Stimulated activated CD4-positive, alpha-beta T cell treated with anti-CD3 and anti-CD28 coated beads, Interleukin-1b, Interleukin-23, amount 100 ng/mL, for 4 hours (primary cell): ENCODE measurements at places on chromosomes 6 and 20.

DNA sequence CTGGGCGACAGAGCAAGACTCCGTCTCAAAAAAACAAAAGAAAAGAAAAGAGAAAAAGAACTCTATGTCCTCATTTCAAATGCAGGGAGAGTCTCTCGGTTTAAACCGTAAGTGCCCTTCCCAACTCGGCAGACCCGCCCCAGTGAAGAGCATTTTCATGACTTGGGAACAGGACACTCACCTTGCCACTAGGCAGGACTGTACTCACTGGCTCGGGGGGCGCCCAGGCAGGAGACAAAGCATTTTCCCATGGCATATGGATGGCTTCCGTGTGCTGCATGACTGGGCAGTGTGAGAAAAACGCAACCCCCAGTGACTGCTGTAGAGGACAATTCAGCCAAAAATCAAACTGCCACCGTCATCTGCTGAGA is 23.7 kb upstream of the MRGBP start:
- DNase-seq: no peak

DNA sequence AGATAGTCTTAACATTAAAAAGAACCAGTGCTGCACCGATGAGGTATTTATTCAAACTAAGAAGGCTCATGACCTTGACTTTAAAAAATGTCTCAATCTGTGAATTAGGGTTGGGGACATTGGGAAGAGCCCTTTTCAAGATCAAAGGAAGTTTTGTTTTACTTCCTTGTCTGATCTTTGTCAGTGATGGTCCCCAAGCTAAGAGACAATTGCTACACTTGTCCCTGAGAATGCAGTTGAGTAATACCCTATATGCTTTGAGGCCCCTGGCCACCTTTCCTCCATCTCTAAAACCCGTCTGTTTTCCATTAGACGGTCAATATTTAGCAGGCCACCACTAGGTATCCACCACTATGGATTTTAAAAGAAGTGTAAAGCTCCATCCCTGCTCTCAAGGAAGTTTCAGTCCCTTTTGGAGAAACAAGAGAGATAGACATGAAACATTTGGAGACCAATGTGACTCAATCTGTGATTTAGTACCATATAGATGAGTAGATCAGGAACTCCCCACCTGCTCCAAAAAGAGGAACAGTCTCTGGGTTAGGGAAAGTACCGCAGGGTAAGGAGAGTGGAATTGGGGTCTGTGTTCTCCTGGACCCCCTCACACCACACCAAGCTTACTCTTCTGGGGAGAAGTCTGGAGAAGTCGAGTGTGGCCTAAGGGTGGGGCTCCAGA is 99.1 kb upstream of the ISM1 start:
- DNase-seq: no peak

DNA sequence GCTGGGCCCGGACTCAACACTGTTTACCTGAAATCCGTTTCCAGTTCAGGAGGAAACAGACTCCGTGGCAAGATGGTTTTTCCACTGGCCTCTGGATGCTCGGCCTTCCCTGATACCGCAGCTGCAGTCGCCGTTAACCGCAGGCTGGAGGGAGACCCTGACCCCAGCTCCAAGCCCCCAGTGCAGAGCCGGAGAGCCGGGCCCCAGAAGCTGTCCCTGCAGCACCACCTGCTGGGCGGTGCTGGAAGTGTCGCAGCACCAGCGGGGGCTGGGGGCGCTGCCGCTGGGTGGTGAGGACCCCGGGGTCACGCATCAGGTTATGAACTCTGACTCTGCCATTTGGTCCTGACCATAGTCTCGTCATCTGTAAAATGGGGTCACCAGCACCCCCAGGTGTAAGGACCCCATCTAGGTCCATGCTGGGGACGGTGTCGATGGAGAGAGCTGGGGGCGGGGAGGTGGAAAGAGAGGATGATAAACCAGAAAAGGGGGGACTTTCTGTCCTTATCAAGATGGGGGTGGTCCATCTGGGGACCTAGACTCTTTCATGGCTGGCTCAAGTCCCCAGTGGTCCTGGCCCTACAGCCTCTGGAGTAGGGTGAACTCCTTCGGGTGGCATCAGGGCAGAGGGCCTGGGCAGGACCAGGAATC is 20.8 kb upstream of the CHRNA4 start:
- DNase-seq: peak; percentile 41

- DNase-seq: no peak
These were observed 2.1 kb downstream of the MYL9 start for GRCh38 chr20:36543184-36544133.

DNA sequence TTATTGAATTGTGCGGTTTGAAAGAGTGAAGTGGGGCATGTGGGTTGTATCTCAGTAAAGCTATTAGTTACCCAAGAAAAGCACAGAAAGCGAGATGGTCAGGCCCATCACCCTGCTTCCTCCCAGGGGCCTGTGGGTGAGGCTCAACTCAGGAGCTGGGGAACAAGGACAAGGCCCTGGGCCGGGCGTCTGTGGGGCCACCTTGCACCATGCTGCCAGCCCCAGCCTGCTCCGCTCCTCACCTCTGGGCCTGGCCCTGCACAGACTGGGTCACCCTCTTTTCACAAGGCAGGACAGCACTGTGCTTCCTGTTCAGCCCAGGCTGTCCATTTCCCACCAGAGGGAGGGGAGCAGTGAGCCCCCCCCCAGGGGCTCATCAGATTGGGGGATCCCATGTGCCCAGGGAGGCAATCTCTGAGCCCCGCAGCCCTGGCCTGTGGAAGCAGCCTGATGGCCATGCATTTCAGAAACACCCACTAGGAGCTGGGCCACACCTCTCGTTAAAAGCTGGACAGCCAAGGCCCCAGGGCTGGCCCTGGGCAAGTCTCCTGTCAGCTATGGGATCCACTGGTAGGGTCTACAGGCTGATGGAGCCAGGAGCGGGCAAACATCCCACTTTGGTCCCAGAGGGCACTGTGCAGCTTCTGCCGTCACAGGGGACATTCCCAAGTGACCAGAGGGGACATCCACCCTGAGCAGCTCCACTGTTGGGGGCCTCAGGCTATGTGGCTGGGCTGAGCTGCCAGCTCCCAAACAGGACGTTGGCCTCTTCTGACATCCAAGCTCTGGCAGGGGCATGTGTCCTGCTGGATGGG is 55.9 kb downstream of the YTHDF1 start:
- DNase-seq: no peak

GRCh38 chr20:45341579-45341938 is 6.7 kb downstream of the SDC4 start:
- no peak for DNase-seq

GRCh38 chr6:129730477-129731165 is 20.6 kb upstream of the ARHGAP18 start:
- DNase-seq: no peak

DNA sequence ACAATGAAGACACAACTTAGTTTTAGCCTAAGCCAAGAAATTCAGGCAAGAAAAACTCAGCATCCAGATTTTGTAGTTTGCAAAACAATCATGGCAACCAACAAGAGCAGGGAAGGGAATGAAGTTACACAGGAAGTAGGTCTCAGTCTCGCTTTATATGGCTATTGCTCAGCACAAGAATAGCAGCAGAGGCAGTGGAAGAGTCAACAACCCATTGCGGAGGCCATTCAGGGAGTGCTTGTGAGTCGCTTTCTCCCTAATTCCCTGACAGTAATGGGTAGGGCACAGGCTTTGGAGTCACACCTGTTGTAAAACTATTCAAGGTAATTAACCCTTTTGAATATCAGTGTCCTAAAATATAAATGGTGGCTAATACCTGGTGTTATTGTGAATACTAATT is 238.5 kb downstream of the HDGFL1 start:
- DNase-seq: no peak

DNA sequence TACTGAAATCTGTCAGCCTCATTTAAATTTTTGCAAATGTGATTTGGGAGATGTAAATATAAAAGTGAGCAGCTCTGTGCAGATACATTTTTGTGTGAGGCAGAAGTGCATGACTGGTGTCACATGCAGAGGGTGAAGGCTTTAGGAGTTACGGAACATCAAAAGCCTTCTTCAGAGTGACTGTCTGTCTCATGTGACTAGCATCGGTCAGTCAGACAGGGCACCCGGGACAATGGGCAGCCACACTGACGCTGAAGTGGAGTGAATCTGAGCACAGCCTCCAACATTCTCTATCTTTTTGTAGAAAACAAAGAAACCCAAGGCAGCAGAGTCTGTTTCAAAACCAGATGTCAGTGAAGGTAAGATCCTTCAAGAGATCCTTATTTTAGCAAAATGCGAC is 7.9 kb upstream of the FAM209A start:
- no peak for DNase-seq

- no peak for DNase-seq
These were observed 16.4 kb downstream of the CHRNA4 start for GRCh38 chr20:63344616-63345327.

DNA sequence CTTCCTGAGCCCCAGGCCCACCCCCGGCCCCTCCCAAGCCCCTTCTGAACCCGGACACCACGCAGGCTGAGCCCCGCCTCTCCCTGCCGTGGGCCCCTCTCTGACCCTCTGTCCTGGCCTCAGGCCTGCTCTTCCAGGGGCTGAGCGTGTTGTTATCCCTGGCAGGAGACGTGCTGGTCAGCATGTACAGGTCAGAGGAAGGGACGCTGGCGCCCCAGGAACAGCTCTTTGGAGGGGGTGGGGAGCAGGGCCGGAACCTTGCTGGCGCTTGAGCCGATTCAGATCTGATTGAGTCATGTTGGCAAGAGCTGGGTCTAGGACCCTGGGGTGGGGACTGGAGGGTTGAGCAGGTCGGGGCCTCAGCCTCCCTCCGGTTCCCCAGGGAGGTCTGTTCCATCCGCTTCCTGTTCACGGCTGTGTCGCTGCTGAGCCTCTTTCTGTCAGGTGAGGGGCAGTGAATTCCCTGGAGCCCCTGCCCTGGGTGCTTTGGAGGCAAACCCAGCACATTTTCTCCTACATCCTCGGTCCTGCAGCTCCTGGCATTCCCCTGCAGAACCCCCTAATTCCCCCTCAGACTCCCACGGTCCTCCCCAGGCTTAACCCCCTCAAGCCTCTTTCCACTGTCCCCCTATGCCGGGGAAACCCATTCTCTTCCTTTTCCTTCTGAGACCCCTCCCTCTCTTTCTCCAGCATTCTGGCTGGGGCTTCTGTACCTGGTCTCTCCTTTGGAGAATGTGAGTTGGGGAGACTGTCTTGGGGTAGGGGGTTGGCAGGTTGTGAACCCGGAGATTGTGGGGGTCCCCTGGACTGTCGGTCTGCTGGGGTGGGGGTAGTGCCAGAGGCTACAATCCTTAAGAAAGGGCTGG is 2.0 kb downstream of the SPAG4 start:
- no peak for DNase-seq

GRCh38 chr6:8334113-8334512 is 101.2 kb downstream of the SLC35B3 start:
- DNase-seq: no peak

GRCh38 chr6:91087908-91088307 is 501.0 kb upstream of the MAP3K7 start:
- DNase-seq: no peak

- no peak for DNase-seq
These were observed 370.1 kb downstream of the BTBD9 start for GRCh38 chr6:38269461-38270172.

GRCh38 chr20:24691901-24692351 is 222.5 kb downstream of the SYNDIG1 start:
- DNase-seq: no peak

GRCh38 chr6:138349891-138350290 is 27.8 kb upstream of the SMIM28 start:
- no peak for DNase-seq

- no peak for DNase-seq
These were observed 47.2 kb downstream of the RRBP1 start for GRCh38 chr20:17634661-17635331.

GRCh38 chr6:17297271-17298080 is 16.3 kb downstream of the RBM24 start:
- DNase-seq: no peak

- DNase-seq: no peak
These were observed 5.1 kb downstream of the ACAT2 start for GRCh38 chr6:159766906-159767305.

- no peak for DNase-seq
These were observed 442.5 kb upstream of the ID4 start for GRCh38 chr6:19394687-19395086.

DNA sequence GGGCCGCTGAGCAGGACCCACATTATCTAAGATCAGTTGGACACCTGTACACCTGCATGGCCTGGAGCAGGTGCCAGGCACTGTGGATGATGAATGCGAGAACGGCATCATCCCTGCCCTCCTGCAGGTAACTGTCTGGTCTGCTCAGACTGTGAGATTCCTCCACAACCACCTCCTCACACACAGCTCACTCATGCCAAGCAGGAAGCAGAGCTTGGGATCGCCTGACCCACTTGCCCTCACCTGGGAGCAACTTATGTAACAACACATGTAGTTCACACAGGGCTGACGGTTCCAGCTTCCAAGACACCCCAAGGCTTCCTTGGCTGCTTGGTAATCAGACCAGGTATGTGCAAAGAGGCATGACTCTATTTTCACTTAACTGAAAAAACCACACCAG is 359.2 kb downstream of the PREX1 start:
- no peak for DNase-seq

DNA sequence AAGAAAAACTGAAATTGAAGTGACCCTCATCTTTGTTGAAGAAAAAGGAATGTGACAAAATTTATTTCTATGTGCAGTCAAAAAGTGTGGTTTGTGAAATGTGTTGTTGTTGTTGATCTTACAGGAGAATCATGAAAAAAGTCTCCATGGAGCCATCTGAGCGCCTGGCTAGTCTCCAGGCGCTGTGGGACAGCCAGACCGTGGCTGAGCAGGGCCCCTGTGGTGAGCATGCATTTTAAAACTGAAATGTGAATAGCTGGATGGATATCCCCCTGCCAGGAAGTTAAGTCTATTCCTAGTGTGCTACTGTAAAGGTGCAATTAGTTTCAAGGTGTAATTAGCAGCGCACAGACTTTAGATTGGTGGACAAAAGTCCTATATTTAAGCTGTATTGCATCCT is 170.6 kb downstream of the CARMIL1 start:
- no peak for DNase-seq
